Stimulated activated CD8-positive, alpha-beta memory T cell treated with anti-CD3 and anti-CD28 coated beads, Interleukin-15, amount 100 ng/mL, for 48 hours (primary cell): ENCODE measurements at places on chromosomes 16 and 17.

DNA sequence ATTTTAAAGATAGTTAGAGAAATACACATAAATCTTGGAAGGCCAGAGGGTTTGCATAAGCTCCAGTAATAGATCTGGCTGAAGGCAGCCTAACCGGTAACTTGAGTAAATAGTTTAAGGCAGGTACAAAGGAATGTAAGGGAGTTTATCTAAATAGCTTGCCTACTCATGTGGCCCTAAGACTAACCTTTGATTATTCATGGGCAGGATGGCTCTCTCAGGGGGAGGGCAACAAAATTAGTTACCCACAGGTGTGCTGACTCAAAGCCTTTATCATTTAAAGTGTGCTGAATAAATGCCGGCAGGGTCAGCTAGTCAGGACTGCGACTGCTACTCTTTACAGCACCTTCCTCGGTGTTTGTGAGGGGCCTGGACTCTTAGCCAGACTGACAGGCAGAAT lies 761.3 kb upstream of the KIF2B start:
- DNase-seq, result no peak

- DNase-seq, result no peak
Observed at GRCh38 chr16:72876981-72877373, 171.0 kb downstream of the ZFHX3 start.

DNA sequence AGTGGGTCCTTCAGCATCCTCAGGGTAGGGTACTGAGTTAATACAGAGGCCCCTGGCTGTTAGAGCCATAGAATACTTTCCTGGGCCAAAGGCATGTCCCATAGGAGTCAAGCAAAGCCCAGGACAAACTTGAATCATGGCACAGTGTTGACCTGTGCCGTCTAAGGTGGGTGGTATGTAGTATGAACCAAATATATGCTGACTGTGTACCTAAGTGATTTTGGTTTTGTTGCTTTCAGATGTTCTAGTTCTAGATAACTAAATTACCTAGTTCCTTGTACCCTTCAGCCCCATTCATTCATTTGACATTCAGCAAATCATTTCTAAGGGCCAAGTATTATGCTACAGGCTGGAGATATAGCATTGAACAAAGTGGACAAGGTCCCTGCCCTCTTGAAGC lies 61.3 kb upstream of the GPRC5B start:
- DNase-seq, result no peak

- no peak for DNase-seq
Observed at GRCh38 chr17:79117905-79118487, 43.4 kb downstream of the ENGASE start.

GRCh38 chr17:35889818-35890773 lies 9.9 kb upstream of the CCL5 start:
- no peak for DNase-seq
